ENCODE measurements at places on chromosomes 16 and 17.

DNA sequence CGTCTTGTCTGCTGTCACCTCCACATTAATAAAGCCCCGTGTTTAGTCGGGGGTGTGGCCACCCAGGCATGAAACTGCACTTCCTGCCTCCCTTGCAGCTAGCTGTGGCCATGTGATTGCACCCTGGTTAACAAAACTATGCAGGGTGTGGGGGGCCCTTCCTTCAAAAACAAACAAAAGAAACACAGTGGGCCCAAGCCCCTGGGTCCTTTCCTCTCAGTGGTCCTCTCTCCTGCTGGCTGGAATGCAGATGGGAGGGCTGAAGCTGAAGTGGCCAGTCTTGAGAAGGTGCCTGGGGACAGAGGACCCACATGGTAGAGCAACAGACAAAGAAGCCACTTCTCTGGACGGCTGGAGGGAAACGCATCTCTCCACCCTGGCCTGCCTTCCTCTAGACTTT is 38.0 kb upstream of the FOXF1 start:
- no peak for DNase-seq

- peak; percentile 75 for DNase-seq
Measured at GRCh38 chr17:7136266-7136877, 21.8 kb upstream of the ASGR2 start.

DNA sequence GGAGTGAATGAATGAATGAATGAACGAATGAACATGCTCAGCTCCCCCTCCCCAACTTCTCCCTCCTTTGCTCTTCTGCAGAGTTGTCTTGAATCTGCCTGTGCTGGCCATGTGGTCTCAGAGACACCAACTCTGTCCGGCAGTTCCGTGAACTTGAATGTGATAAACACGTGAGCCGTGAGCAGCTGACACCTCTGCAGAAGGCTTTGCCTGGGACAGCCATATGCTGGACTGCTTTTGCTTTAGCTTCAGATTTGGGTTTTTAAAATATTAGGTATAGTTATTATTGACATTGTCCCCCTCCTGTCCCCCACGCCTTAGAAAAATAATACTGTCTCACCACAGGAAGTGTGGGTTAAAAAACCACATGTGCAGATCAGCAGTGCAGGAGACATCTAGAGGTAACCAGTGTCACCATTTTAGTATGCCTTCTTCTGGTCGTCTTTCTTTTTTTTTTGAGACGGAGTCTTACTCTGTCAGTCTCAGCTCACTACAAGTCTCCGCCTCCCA is 83.8 kb downstream of the ABCC1 start:
- DNase-seq, result no peak

DNA sequence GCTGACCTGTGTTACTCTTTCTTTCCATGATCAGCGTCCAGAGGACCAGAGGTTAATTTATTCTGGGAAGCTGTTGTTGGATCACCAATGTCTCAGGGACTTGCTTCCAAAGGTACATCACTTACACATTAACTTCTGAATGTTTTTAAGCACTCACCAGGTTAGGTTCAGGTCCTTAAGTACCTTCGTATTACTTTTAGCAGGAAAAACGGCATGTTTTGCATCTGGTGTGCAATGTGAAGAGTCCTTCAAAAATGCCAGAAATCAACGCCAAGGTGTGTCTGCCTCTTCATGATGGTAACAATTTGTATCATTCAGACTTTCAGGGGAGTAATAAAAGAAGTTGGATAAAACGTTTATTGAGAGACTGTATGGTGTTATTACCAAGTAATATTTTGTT is 3.3 kb downstream of the HERPUD1 start:
- DNase-seq, result no peak

DNA sequence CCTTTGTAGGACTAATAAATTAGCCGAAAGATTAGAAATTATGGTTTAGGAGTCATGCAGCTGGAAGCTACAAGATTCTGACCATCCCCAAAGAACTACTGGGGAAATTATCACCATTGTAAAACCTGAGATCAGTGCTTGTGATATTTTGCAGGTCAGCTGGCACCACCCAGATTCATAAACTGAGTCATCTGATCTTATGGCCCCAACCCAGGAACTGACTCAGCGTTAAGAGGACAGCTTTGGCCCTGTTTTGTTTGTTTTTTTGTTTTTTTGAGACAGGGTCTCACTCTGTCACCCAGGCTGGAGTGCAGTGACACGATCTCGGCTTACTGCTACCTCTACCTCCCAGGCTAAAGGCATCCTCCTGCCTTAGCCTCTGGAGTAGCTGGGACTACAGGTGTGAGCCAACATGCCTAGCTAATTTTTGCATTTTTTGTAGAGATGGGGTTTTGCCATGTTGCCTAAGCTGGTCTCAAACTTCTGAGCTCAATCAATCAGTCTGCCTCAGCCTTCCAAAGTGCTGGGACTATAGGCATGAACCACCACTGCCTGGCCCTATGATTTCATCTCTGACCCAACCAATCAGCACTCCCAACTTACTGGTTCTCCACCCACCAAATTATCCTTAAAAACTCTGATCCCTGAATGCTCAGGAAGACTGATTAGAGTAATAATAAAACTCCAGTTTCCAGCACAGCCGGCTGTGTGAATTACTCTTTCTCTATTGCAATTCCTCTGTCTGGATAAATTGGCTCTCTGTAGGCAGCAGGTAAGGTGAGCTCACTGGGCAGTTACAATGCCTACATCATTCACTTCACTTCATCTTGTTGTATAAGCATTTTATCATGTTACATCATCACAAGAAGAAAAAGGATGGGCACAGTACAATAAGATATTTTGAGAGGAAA is 79.4 kb upstream of the KSR1 start:
- DNase-seq, result no peak

- DNase-seq, result no peak
Measured at GRCh38 chr16:18003033-18003432, 333.5 kb downstream of the NPIPA8 start.

DNA sequence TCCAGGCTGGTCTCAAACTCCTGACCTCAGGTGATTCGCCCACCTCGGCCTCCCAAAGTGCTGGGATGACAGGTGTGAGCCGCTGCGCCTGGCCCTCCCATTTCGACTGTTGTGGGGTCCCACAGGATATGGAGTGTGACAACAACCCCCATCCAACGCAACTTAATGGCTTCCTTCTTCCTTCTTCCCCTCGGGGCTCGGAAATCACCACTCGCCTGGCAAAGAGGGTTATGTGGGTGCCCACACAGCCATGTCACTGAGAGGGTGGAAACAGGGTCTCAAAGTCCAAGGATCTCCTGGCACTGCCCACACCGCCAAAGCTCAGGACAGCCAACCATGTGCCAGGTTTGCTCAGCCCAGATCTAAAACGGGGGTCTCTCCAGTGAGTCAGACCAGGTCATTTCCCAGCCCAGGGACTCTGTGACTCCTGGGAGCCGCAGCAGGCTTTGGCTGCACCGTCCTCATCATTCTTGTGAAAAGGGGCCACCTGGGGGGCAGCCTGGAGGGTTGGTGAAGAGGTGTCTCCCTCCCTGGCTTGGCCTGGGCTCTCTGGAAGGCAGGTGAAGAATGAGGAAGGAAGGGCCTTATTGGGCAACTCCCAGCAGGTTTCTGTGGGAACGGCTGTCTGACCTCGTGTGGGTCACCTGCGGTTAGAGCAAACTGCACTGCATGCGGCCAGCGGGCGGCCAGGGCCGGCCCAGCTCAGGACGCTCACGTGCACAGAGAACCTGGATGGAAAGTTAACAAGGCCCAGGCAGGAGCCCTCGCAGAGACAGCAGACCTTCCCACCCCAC is 25.3 kb upstream of the LITAF start:
- no peak for DNase-seq
